NCI-H1092 treated with DMSO at 0.1 percent for 48 hours (cell line): ENCODE measurements at places on chromosomes 11 and 22.

DNA sequence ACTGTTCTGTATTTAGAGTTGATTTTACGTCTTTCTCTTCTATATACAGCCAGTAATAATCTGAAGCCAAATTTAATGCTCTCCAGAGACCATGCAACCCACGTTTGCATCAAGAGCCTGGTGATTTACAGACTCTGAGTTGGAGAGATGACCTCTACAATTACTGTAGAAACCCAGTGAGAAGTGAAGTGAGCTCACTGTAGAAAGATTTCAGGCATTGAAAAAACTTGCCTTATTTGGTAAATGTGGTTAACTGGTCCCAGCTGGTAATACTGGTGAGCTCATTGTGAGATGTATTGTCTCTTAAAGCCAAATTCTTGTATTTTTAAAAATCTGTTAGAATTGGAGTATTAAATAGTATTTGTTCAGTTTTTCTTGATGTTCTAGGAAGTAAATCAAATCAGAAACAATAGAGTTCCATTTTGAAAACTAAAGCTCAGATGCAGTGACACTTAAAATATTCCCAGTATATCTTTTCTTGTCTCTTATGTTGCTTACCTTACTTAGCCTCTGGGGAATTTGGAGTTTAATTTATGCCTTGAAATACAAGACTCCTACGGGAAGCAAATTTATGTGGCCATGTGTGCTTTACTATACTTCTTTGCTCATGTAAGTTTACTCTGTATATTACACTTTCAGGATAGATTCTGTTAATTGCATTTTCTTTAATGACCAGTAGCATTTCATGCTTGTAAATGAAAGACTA, 189.9 kb downstream of the ARHGAP42 start:
- DNase-seq, result no peak

GRCh38 chr22:31613286-31613903, 48.6 kb downstream of the PISD start:
- no peak for DNase-seq

DNA sequence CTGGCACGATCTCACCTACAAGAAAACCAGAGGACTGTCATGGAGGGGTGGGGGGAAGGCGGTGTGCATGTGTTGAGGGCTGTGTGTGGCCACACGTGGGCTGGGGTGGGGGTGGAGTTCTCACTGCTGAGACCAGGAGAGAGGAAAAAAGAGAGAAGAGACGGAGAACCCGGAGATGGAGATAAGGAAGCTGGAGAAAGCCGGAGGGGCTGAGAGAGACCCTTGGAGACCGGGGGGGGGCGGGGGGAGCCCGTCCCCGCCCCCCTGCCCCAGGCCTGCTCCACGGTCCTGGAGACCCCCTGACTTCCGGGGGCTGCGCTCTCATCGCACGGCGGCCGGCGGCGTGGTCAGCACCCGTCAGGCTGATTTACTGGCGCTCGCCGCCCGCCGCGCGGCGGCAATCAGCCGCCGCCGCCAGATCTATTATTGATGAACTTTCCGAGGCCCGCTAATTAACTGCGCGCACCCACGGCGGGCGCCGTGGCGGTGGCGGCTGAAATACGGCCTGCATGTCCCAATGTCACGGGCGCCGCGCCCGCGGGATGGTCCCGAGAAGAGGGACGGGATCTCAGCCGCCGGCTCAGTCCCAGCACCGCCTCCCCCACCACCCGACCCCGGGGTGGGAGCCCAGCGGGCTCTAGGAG, 187.4 kb downstream of the MN1 start:
- DNase-seq, result no peak

- DNase-seq, result no peak
Observed at GRCh38 chr22:49740242-49740641, 87.4 kb downstream of the BRD1 start.

DNA sequence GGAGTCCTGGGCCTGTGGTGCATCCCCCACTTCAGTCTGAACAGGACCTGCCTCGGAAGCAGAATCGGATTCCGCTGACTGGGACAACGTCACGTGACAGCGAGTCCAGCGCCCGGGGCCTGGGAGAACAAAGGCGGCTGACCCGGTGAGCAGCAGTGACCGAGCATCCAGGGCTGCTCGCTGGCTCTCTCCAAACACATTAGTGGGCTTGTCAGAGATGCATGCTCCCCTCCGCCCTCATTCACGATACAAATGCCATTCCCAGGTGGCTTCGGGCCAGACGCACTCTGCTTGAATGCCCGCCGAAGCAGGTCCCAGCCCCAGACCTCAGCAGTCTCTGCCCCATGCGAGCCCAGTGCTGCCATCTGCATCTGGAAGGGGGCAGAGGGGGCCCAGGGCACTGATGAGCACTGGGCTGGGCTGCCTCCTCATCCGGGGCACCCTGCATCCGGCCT, 91.0 kb downstream of the WNT7B start:
- no peak for DNase-seq

DNA sequence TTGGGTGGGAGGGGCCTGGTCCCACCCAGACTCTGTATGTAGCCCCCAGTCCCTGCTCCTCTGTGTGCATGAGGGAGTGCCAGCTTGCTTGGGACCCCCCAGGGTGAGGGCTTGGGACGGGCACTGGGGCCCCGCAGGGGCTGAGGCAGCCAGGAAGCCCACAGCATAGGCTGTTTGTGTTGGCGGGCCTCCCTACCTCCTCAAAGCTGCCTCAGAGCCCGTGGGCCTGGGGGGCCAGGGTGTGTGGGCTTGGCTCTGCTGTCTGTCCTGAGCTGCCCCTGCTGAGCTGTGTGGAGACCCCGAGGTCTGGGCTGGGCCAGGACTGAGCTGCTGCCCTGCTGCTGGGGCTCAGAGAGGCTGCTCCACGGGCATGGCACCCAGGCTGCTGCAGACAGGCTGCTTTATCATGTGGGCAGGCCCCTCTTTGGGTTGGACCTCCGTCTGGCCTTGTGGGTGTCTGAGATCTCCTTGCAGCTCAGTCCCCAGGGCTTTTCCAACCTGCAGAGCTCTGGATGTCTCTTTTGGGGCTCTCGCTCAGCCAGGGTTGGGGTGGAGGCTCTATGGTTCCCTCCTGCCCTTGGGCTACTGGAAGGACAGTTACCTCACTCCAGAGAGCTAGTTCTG, 3.3 kb downstream of the TSPAN4 start:
- DNase-seq, result no peak

DNA sequence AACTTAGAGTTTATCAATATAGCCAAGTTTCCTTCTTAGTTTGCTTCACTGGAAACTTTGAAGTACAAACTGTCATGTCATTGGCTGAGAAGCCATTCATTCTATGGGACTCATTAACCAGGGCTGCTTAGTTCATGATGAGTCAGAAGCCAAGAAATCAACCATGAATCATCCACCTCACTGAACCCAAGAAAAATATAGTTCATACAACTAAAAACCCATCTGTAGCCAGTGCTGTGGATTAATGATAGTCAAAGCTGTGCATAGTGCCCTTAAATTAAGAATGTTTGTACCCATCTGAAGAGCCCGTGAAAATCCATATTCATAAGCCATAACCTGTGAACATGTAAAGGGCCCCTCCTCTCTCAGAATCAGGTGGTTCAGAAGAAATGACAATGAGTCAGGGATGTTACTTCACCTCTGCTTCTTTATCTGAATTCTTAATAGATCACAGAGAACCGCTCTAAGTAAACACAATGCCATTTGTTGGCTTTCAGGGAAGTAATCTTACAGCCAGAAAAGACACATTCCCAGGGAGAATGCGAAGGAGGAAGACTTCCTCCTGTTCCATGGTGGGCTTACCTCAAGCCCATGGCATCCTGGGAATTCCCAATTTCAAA, 25.4 kb downstream of the MMP20 start:
- no peak for DNase-seq
